ENCODE measurements at places on chromosomes 6 and 20. TPM values are rescaled to one million over a fixed set of nuclear protein-coding genes. Genes with fewer than 3 reads are reported as not detected.
A peak's percentile ranks its signal among the peaks of the same experiment; 100 is the strongest.

CALHM6 gene
- 3.0 TPM for total RNA-seq

SLC26A8 gene
- 0.27 TPM for total RNA-seq

OR2H2 gene
- total RNA-seq, result not detected

GRCh38 chr6:90175627-90176538 is 120.8 kb downstream of the BACH2 start:
- DNase-seq, result peak; percentile 66

GRCh38 chr6:157036245-157036711 is 259.1 kb downstream of the ARID1B start:
- no peak for DNase-seq

- DNase-seq, result peak; percentile 61
Measured at GRCh38 chr6:43723737-43724295, 36.2 kb upstream of the MRPS18A start.

DNA sequence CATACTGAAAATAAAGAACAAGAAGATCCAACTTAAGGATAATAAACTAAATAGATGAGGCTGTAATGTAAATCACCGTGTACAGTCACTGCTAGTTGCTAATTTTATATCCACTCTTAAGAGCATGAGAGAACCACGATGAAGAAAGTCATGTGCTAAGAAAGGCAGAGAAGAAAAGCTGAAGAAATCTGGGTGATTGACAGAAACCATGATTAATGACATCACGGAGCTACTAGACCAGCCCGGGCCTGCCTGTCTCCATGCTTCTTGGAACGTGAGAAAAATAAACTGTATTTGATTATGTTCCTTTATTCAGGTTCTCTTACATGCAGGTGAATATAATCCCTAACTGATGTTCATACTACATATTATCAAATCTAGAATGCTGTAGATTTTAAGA is 84.2 kb upstream of the E2F3 start:
- no peak for DNase-seq

DNA sequence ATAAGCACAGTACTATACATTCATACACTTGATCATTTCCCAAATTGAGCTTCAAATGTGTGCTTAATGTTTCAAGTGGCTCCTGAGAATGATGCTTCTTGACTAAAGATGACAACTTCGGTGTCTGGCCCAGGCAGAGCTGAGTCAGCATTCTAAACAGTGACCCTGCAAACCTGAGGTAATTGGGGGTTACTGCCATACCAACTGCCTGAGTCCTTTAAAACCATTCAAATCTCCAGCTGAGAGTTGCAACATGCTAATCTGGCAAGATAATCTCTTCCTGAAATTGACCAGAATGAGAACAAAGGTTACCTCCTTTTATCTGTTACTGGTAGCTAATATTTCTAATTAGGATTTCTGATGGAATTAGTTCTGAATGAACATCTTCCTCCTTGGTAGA is 8.2 kb downstream of the BACH2 start:
- DNase-seq, result no peak

DNA sequence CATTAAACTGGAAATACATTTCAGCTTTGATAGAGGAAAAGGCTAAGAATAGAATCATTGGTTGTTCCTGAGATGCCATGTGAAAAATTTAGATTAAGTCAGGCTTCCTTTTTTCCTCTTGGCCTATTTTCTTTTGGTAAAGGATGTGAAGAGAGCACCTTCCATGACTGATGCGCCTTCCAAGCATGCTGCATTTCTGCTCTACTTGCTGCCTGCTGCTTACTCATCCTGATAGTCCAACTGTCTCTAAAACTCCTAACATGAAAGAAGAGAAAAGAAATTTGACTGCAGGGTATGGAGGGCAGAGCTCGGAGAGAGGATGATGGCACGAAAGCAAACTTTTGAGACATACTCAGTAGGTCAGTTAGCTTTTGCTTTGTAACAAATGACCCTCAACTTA is 28.8 kb downstream of the SNAP25 start:
- no peak for DNase-seq

DNA sequence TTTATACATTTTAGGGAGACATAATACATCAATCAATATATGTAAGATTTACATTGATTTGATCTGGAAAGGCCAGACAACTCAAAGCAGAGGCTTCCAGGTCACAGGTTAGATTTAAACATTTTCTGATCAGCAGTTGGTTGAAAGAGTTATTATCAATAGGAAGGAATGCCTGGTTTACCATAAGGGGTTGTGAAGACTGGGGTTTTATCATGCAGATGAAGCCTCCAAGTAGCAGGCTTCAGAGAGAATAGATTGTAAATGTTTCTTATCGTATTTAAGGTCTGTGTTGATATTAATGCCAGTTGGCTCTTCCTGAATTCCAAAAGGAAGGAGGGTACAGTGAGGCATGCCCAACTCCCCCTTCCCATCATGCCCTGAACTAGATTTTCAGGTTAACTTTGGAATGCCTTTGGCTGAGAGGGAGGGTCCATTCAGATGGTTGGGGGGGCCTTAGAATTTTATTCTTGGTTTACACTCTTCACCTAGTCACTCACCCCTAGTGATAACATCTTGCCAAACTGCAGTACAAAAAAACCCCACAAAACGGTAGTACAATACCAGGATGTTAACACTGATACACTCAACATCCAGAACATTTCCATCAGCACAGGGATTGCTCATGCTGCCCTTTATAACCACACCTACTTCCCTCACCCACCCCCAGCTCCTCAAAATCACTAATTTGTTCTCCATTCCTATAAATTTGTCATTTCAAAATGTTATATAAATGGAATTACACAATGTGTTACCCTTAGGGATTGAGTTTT is 259.6 kb upstream of the PLN start:
- DNase-seq, result no peak

DNA sequence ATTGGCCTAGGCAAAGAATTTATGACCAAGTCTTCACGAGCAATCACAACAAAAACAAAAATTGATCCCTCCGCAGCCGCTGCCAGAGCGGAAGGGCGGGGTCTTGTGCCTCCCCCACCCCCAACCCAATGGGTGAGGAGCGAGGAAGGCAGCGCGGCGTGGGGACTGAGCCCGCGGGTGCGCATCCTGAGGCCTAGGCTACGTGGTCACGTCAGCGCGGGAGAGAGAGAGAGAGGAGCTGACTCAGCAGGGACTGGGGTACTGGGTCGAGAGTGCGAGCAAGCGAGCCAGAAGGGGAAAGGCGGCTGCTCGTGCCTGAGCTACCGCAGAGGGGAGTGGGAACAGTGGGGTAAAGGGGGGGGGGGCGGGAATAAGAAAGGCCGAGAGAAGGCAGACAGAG is 90.1 kb upstream of the FERMT1 start:
- no peak for DNase-seq
